ENCODE measurements at places on chromosomes 13 and 19.

DNA sequence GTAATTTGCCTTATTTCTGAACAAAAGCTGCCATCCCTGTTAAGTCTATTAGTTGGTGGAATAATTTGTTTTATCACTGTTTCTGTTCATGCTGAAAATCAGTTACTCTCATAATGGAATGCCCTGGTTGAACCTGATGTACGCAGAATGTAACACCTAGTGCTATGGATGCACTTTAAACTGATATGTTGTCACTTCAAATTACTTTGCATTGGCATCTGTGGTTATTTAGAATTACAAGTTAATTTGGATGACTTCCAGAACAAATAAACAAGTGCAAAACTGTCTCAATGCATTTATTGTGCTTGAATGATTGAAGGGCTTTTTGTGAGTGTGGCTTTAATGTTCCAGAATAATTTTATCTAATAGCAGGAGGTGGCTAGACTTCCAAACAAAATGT lies 368.2 kb upstream of the SLITRK5 start:
- no peak for DNase-seq

- DNase-seq = no peak
These were observed 106.4 kb downstream of the INSR start for GRCh38 chr19:7187605-7188339.

DNA sequence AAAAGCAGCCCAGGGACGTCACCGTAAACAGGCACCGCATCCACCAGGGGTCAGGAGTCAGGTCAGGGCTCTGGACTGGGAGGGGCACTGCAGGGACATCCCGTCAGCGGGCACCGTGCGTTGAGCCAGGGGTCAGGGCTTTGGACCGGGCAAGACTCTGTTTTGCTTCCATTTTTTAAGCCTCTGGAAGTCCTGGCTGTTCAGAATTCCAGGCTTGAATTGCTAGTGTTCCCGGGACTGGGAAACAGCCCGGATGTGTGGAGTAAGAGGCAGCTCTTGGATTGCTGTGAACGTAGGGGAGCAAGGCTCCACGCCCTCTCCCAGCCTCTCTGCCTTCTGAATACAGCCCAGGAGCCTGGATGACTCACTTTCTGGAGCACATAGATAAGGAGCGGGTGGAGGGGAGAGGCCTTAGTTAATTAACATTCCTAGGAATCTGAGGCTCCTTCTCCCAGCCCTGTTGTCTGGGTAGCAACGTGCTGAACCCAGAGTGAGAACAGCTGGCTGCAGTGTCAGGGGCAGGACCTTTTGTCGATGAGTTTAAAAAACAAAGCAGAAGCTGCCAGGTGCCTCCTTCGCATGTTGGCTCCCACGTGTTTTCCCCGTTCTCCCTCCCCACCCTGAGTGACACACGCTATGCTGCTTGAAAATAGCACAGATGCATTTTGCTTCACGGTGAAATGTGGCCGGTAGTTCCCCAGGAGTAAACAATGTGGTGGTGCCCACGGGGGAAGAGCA lies 21.9 kb downstream of the ATP11A start:
- peak; percentile 25 for DNase-seq

DNA sequence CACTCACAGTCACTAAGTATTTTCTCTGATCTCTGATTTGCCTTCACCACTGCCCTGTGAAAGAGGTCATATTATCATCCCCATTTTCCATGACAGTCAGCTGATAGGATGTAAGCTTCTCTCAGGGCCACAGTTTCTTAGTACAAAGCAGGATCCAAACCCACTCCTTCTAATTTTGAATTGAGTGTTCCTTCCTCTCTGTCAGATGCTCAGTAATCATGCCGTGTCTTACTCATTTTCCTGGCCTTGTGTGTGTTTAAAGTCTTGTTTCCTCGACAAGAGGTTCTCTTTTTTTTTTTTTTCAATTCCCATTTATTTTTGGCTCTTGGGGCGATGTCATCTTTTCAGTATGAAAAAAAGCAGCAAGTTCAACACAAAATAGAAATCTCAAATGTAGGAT lies 72.3 kb downstream of the NAA16 start:
- no peak for DNase-seq

DNA sequence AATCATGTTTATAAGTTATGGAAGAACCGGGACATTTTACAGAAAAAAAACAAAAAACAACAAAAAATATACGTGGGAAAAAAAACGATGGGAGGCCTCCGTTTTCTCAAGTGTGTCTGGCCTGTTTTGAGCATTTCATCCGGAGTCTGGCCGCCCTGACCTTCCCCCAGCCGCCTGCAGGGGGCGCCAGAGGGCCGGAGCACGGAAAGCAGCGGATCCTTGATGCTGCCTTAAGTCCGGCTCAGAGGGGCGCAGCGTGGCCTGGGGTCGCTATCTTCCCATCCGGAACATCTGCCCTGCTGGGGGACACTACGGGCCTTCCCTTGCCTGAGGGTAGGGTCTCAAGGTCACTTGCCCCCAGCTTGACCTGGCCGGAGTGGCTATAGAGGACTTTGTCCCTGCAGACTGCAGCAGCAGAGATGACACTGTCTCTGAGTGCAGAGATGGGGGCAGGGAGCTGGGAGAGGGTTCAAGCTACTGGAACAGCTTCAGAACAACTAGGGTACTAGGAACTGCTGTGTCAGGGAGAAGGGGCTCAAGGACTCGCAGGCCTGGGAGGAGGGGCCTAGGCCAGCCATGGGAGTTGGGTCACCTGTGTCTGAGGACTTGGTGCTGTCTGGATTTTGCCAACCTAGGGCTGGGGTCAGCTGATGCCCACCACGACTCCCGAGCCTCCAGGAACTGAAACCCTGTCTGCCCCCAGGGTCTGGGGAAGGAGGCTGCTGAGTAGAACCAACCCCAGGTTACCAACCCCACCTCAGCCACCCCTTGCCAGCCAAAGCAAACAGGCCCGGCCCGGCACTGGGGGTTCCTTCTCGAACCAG lies 1.8 kb upstream of the APOE start:
- DNase-seq = peak; percentile 85

DNA sequence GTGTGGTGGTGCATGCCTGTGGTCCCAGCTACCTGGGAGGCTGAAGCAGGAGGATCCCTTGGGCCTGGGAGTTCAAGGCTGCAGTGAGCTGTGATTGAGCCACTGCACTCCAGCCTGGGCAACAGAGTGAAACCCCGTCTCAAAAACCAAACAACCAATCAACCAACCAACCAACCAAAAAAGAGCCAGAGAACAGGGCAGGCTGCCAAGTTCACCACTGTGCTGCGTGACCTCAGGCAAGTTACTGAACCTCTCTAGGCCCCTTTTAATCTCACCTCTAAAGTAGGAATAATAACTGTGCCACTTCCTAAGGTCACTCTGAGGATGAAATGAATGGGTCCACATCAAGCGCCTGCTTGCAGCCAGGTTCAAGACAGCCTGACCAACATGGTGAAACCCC lies 16.9 kb downstream of the TJP3 start:
- DNase-seq = no peak

- peak; percentile 94 for DNase-seq
These were observed 10.0 kb downstream of the ARHGAP45 start for GRCh38 chr19:1076951-1077350.

DNA sequence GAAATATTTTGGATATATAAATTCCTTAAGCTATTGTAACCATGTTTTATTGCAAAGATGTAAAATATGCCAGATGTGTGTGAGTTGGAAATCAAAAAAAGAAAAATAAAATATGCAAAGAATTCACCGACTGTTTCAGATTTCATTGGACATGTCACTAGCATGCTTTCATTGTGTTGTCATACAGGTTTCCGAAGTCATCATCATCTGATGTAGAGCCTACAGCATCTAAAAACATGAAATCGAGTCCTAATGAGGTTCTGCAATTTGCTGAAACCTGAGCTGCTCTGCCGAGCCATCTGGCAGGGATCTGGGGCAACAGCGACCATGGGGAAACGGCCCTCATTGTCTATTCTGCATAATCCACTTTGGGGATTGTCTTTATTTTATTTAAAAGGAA lies 196.1 kb upstream of the MAB21L1 start:
- DNase-seq = no peak

- DNase-seq = peak; percentile 59
These were observed 792 bp upstream of the LENG8 start for GRCh38 chr19:54448040-54448773.

DNA sequence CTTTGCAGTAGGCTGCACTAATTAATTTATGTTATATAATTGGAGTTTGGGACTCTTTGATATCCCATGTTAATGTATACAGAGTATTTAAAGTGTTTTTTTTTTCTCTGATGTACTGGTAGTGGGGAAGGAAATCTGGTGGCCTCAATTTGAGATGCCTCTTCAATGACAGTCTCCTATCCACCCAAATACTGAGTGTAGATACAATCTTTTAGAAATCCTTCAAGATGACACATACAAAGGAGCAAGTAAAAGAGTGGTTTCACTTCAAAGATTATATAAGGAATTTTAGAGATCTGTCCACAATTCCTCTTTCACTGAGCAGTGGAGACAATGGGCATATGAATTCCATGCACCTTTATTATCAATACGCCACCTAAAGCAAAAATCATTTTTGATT lies 15.1 kb downstream of the NALCN start:
- DNase-seq = no peak

- DNase-seq = no peak
These were observed 11.9 kb downstream of the SUGP1 start for GRCh38 chr19:19308373-19308772.

DNA sequence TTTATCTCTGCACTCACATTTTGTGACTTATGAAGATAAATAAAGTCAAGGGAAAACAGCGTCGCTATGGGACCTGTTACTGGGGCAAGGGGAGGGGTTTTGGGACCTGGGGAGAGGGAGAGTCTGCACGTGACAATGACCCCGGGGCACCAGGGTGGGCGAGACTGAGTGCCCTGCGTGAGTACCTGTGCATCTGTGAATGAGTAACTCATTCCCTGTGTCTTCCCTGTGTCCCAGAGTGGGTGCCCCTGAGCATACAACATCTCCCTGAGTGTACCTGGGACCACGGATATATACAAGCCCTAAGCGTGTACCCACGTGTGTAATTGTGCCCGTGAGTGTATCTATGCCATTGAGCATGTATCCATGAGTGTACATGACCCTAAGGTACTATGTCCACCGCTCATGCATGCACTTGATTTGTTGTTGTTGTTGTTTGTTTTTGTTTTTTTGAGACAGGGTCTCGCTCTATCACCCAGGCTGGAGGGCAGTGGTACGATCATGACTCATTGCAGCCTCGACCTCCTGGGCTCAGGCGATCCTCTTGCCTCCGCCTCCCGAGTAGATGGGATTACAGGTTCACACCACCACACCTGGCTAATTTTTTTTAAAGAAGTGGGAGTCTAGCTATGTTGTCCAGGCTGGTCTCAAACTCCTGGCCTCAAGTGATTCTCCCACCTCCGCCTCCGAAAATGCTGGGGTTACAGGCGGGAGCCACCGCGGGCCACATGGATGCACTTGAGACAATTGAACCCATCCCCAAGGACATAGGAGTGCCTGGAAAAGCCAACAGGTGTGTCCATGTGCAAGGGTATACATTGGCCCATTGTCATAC lies 645 bp upstream of the TRAPPC5 start:
- DNase-seq = no peak

- no peak for DNase-seq
These were observed 7.3 kb upstream of the SBK3 start for GRCh38 chr19:55552620-55553019.

GRCh38 chr13:38590230-38590629 lies 96.6 kb upstream of the FREM2 start:
- DNase-seq = no peak

GRCh38 chr13:90709319-90709718 lies 638.2 kb upstream of the MIR17HG start:
- no peak for DNase-seq

- no peak for DNase-seq
These were observed 773.2 kb upstream of the SLC10A2 start for GRCh38 chr13:103839460-103839859.

DNA sequence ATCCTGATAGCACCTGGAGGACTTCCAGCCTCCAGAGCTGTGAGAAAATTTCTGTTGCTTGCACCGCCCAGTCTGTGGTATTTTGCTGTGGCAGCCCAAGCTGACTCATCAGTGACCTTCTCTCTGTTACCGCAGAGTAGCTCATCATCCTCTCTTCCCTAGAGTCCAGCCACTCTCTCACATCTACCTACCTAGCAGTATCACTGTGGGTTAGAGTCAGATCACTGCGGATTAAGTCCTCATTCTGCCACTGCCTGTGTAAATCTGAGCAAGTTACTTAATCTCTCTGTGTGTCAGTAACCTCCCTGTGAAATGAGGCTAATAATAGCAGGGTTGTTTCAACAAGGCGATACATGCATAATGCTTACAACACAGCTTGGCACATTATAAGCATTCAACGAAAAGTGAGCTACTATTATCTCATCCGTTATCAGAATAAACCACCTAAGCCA lies 40.3 kb upstream of the USPL1 start:
- peak; percentile 56 for DNase-seq

GRCh38 chr13:110262508-110263291 lies 44.3 kb downstream of the COL4A1 start:
- DNase-seq = no peak

Data from activated CD4-positive, alpha-beta T cell treated with anti-CD3 and anti-CD28 coated beads for 48 hours (primary cell).